CD4-positive, alpha-beta T cell treated with Interleukin-17A for 4 hours (primary cell): ENCODE measurements at places on chromosomes 3 and 15.

GRCh38 chr15:85786781-85787114, 8.0 kb downstream of the KLHL25 start:
- DNase-seq = no peak

GRCh38 chr3:40437889-40438288, 19.2 kb upstream of the RPL14 start:
- no peak for DNase-seq

GRCh38 chr3:28791713-28792255, 443.2 kb upstream of the AZI2 start:
- no peak for DNase-seq

- peak; percentile 31 for DNase-seq
Measured at GRCh38 chr3:10783360-10784351, 32.4 kb upstream of the SLC6A11 start.

- no peak for DNase-seq
Measured at GRCh38 chr3:152360966-152361365, 92.2 kb downstream of the MBNL1 start.

- peak; percentile 55 for DNase-seq
Measured at GRCh38 chr3:50237133-50237651, 1.2 kb downstream of the GNAI2 start.

DNA sequence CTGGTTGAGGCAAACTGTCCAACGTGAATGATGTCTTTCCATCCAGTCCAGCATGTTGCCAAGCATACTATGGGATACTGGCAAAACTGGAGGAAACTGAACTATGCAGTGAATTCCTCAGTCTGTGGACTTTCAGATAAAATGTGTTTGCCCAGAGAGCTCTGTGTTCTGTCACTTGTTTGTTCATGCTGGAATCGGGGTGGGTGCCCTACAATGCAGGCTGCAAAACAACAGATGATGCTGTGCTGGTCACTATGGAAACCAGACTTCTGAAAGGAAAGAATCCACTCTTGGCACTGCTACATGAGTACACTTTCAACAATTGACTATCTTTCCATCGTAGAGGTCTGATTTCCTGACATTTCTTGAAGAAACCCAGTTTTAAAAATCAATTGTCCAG, 272.5 kb upstream of the ARHGEF26 start:
- DNase-seq = no peak

- no peak for DNase-seq
Measured at GRCh38 chr15:99454107-99454809, 111.5 kb upstream of the MEF2A start.

- DNase-seq = no peak
Measured at GRCh38 chr3:40690749-40691451, 166.1 kb downstream of the ZNF621 start.

DNA sequence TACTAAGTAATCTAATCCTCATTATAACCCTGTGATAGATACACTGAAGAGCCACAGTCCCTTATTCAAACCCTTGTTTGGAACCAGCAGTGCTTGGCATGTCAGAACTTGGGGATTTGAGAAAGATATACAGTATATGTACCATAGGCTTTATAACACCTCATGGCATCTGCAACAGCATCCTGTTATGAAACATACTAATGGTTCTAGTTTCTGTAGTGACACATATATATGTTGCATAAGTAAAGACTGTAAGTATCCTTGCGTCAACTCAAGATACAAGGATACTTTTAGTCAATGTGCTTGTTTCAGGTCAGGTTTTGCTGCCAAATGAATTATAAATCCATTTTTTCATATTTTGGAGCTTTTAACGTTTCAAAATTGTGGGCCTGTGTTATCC, 58.5 kb downstream of the CCNL1 start:
- no peak for DNase-seq

DNA sequence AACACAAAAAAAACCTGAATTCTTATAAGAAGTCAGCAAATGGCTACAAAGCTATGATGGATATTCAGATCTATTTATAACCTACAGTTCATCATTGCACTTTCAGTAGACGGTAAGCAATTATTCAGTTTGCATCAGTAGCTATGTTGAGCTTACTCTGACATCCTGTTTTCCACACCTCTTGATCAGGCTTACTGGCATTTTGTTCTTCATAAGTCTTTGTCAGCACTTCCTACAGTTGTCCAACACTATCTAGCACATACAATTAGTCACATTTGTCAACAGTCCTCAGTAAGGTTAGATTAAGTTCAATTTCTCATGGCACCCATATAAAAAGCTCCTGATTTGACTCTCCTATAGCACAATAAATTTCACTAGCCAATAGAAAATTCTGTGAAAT, 71.2 kb upstream of the ST3GAL6 start:
- DNase-seq = no peak

DNA sequence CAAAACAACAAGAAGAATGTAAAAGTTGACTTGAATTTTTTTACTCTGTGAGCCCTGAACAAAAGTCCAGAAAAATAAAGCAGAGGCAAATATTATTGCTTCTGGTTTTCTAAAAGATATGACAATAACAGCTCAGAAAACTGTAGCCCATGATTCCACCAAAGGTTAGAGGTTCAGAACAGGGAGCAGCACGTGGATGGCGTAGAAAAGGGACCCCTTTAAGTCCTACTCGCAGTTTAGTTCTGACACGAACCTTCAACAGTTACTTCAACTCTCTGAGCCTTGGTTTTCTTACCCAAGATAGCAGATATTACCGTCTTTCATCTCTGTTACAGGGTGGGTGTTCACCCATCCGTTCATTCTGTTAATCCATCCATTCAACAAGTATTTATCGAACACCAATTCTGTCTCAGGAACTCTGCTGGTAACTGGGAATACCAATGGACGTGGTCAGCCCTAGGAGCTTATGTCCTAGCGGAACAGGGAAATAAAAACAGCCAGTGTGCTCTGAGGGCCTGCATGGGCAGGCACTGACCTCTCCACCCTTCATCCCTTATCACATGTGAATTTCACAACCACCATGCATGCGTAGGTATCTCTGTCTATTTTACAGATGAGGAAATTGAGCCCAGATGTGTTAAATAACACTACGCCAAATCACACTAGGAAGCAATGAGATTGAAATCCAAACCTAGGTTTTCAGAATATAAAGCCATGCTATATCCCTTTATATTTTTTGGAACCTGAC, 274.2 kb upstream of the ICE2 start:
- no peak for DNase-seq

DNA sequence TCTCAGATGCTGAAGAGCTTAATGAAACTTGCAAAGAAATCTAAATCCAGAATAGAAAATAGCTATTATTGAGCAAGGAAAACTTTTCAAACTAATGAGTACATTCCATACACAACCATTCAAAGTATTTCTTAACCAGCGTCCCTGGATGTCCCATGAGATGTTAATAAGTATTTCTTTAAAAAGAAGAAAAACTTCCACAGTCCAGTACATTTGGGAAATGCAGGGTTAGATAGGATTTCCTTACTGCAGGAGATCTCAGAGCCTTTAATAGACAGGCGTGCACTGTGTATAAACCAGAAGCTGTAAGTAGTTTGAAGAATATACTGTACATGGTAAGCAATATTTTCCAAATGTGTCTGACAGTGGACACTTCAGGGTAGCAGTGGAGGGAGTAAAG, 29.6 kb upstream of the BHLHE40 start:
- no peak for DNase-seq

DNA sequence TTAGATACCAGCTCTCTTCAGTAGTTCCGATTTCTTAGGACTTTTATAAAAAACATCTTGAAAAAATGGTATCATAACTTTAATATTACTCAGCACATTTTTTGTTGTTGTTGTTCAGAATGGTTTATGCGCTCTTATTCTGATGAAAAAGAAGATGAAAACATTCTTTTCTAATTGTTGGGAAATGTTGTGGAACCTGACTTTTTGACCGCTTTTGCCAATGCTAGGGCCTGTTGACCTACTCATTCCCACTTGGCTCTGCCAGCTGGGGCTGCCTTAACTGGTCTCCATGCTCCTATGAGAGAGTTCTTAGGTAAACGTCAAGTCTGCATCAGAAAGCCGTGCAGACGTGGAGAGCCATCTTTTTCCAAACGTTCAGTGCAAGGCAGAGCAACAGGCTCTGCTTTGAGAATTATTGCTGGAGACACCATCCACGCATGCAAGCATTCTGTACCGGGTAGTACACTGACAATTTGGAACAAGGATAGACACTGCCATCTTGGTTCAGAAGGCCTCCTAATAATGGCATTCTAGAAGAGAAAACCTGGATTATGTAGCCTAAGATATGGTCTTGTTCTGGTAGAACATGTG, 176.8 kb downstream of the GHSR start:
- DNase-seq = no peak

DNA sequence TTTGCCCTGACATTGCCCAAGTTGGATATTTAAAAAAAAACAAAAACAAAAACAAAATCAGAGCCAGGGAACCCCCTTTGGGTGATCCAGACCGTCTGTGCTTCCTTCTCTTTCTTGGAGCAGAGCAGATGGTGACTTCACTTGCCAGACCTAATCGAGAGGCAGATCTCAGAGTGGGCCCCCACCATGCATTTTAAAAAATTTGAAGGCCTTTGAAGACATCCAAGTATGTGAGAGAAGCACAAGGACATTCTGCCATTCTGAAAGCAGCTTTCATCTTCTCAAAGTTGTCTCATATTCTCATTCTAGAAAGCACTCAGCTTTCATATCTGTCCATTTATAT, 93.3 kb downstream of the SV2B start:
- DNase-seq = no peak

GRCh38 chr3:185822221-185823000, 2.4 kb downstream of the IGF2BP2 start:
- DNase-seq = no peak

DNA sequence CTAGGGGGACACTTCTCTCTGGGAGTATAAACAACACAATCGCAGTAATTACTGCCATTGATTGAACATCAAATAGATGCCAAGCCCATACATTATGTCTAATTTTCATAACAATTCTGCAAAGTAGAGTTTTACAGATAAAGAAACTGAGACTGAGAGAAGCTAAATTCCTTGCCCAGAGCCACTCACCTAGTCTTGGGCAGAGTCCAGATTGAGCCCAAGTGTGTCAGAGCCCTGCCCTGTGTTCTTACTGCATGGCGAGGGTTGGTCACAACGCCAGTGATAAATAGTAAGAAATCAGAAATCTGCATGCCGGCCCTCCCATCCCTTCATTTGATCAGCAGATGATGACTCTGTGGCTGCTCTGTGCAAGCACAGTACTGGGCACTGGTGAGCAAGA, 106.3 kb downstream of the C3orf70 start:
- DNase-seq = no peak

DNA sequence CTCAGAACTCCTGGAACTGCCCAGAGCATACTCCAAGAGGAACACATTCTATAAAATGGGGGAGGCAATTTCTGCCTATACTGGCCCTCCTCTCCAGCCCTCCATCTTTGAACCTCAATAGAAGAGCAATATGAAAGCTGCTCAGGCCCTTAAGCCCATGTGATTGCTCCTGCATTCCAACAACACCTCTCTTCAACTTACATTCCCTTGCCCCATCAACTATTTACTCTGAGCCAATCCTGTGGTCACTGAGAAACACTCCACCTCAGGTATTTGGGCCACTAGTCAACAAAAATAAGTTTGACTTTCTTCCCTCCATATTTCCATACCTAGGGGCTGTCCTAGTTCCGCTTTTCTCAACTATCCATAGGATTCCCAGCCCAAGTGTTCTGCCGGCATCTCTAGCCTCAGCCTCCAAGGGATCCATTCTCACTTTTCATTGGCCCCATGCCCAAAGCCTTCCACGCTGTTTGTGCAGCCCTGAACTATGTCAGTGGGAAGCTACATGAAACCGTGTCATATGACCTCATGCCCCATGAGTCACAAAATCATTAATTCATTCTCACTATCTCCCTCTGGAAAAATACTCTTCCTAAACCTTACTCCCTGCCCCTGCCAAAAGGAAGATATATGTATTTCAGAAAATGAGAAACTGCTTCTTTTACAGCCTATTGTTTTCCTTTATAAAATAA, 61.6 kb downstream of the GJD2 start:
- no peak for DNase-seq
